ENCODE measurements at places on chromosomes 2 and 18.

- DNase-seq: no peak
These were observed 108.4 kb upstream of the MCFD2 start for GRCh38 chr2:47024046-47024445.

DNA sequence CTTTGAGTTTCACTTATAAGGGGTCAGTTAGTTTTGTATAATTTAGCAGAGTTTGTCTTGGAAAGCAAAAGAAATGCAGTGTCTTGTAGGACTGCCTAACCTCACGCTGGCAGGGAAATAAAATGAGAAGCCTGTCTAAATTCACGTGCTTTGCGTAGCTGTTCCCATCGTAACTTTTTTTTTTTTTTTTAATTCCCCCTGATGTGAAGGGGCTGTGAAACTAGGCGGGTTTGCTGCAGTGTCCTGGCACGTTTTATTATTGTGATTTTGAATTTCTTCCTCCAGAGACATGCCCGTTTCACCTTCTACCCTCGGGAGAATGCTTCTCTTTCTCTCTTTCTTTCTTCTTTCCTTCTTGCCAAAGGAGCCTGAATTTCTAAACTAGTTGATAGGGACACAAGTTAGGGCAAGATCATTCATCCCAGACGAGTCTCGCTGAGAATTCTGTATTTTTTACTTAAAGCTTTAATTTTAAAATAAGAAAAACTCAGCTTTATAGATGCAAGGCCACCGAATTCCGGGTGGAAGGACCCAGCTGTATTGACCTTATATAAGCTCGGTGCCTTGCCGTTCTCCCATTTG lies 2.3 kb downstream of the MEIS1 start:
- DNase-seq: no peak

DNA sequence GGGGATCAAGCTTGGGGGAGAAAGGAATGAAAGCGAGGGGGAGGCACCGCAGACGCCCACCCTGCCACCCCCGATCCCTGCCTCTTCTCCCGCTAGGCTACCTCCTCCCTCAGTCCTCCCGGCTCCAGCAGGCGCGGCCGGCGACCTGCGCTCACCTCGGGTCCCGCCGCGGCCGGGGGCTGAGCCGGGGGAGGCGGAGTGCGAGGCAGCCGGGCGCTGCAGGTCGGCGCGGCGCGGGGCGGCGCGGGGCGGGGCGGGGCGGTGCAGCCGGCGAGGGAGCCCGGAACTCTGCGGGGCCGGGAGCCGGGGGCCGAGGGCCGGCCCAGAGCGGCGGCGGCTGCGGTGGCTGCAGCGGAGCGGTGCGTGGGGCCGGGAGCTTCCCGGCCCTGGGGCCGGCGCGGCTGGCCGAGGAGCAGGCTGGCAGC lies 477 bp downstream of the ACVR1 start:
- DNase-seq: no peak

- DNase-seq: no peak
These were observed 283.8 kb upstream of the LYPD1 start for GRCh38 chr2:132953771-132954170.

- DNase-seq: no peak
These were observed 17.8 kb downstream of the CFAP210 start for GRCh38 chr2:169676357-169676756.

DNA sequence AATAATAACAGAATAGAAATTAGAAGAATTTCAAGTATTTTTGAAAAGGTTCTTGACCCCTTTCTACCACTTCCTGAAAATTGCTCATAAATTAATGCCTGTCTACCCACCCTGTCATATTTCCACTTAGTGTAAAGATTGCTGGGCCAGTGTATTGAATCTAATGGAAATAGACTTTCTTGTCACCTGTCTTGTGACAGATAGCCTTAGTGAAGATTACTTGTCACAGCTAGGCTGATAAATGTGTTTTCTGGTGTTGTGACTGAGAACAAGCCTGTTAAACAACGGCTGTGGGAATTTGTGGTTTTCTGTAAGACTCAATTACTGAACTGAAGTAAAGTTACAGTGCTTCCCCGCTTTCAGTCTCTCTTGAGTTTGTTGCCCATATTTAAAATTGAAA lies 37.0 kb downstream of the PIK3C3 start:
- DNase-seq: peak; percentile 8

- no peak for DNase-seq
These were observed 2184.6 kb upstream of the PIK3C3 start for GRCh38 chr18:39770399-39770798.

DNA sequence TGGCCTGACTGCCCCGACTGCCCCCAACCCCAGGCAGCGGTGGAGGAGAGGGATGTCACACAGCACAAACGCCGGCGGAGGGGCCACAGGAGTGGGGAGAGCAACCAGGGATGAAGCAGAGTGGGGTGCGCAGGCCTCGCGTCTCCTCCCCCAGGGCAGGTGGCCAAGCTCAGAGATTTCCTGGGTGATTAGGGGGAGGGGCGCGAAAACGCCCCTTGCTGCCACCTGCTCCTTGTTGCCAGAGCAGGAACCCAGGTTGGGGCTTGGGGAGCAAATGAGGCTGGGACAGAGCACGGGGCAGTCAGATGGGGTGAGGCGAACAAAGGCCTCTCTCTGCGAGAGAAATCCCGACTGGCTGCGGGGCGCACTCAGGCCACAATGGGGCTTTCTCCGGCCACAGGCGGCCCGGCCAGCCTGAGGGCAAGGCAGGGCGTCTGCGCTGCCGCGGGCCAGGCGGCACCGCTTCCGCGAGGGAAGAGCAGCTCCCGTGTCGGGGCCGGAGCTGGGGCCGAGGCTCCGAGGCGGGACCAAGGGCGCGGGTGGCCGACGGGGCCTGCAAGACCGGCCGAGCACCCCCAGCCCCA lies 11.5 kb downstream of the TEX44 start:
- DNase-seq: no peak

DNA sequence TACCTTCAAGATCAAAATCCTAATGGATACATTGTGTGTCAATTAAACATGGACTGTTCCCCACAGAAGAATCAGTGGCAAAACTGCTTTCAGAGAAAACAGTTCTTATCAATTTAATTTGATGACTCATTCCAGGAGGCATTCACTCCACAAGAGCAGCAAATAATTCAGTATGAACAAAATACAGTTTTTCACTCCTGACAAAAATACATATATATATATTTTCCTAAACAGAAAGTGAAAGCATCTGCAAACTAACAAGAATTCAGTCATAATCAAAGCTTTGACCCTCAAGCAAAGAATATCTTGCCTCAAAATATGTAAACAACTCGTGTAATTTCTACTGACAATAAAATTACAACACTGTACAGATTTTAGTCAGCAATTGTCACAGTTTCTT lies 685.1 kb upstream of the SLC8A1 start:
- DNase-seq: peak; percentile 9

GRCh38 chr2:52956766-52957165 lies 810.8 kb upstream of the CHAC2 start:
- no peak for DNase-seq

DNA sequence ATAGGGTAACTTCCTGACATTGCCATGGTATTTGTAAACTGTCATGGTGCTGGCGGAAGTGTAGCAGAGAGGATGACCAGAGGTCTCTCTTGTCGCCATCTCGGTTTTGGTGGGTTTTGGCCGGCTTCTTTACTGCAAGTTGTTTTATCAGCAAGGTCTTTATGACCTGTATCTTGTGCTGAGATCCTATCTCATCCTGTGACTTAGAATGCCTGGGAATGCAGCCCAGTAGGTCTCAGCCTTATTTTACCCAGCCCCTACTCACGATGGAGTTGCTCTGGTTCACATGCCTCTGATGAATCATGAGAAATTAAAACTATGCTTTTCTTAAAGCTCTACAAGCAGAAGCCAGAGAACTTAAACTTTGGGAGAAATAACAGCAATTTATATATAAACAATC lies 12.7 kb upstream of the NFU1 start:
- DNase-seq: no peak

All from AG10803 (cell line).